ENCODE measurements at places on chromosomes 3 and 15.

DNA sequence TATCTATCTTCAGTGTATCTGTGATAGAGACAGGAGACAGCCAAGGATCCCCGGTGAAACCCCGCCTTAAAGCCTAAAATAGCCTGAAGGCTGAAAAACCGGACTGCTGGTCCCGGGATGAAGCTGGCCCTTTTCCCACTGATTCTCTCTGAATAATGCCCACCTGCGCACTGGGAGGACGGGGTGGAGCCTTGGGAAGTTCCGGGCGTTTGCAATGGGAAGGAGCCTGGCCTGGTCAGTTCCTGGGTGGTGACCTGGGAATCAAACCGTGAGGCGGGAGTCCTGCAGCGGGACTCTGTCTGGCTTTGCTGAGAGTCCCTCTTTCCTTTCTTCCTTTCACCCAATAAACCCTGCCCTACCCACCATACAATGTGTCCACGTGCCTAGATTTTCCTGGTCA is 157.9 kb downstream of the C3orf38 start:
- DNase-seq: no peak

DNA sequence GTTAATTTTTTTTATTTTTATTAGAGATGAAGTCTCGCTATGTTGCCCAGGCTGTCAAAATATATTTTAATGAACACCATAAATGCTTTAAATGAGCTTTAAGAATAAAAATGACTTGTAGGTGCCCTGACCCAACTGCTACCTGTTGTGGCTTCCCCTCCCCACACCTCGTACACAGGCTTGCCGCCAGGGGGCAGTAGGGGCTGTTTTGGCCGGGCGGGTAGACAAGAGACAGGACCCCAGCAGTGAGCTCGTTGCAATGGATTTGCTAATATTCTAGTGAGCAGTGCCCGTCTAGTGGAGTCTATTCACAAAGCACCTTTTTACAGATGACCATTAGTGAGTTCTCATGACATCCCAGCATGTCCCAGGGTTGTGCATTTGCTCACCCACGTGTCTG is 418.1 kb downstream of the OCA2 start:
- DNase-seq: no peak

GRCh38 chr3:148847351-148847750 is 17.7 kb upstream of the CPA3 start:
- no peak for DNase-seq

GRCh38 chr15:39493424-39494067 is 87.3 kb upstream of the THBS1 start:
- DNase-seq: no peak

DNA sequence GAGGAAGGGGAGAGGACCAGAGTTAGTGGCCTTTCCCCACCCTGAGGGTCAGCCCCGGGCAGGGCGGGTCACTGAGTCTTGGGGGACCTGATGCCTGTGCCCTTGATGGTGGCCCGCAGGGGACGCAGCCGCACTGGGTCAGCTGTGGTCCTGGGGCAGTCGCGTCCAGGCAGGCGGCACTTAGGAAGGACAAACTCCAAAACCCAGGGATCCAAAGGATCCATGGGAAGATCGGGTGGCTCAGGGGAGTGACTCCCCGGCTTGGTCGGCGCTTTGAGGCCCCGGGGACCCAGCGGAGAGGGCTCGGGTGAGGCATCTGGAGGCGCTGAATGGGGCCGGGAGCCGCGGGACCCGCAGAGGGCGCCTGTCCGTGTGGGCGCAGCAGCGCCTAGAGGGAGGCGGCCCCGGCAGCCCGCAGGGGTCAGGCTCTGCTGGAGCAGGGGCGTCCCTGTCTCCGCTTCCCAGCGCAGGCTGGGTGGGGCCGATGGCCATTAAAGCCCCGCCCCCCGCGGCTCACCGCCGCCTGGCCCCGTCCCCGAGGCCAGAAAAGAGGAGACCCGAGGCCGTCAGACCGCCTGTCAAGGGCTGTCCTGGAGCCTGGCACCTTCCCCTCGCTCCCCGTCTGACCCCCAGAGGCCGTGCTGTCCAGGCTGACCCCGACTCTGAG is 17.5 kb downstream of the CIDEC start:
- DNase-seq: peak; percentile 19

- DNase-seq: no peak
Observed at GRCh38 chr3:124260206-124260915, 268.4 kb upstream of the ROPN1 start.

DNA sequence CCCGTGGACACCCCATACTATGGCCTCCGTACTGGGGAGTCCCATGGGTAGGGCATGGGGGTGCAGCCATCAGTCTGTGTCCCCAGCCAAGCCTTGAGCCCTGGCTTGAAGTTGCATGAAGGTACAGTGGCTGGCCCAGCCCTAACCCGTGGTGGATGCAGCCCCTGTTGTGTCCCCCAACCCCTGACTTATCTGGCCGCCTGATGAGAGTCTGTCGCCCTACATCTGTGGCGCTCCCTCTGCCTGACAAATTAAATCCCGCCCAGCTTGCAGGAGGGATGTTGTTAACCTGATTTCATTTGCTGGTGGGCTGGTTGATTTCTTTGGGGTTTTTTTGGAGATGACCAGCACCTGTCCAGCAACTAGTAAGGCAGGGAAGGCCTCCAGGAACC is 186.1 kb downstream of the APBA2 start:
- DNase-seq: no peak

DNA sequence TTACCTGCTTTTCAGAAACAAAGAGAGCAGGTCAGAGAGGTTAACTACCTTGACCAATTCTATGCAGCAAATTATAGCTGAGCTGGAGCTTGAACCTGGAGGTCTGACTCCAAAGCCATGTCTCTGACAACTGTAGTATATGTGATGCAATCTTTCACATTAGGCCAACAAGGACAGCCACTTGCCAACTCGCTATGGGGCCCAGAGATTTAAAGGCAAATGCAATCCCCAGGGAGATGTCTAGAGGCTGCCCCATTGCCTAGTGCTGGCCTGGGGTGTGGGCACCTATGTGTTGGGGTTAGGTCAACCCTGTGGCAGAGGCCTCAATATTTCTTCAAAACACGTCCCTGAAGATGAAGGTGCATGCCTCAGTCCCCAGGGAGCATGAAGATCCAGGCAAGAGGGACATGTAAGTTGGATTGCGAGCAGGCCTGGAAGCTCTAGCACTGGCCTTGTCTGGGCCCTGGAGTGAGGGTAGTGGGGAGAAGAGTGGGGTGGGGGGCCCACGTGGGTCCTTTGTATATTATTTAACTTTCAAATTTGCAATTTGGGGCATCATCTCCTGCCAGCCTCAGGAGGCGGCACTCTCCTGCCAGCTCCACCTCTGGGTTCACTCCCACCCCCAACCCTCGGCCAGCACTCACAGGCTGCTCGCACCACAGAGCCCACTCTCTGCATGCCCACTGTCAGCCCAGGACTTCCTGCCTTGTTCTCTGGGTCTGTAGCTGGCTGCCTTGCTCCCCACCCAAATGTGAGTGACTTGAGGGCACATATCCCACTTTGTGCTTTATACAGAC is 64.3 kb downstream of the SLC12A8 start:
- DNase-seq: no peak

DNA sequence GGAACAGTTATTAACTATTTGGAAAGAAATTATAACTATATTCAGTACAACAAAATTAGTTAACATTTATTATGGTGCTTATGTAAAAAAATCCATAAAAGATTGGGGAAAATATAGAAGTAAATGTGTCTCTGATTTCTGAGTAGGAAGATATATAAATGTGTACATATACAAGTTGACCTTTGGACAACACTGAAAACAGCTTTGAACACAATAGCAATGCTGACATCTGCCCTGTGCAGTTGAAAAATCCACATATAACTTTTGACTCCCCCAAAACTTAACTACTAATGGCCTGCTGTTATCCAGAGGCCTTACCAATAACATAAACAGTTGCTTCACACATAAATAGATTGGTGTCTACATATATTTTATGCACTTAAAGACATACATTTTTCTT is 12.3 kb downstream of the TIMMDC1 start:
- DNase-seq: no peak

DNA sequence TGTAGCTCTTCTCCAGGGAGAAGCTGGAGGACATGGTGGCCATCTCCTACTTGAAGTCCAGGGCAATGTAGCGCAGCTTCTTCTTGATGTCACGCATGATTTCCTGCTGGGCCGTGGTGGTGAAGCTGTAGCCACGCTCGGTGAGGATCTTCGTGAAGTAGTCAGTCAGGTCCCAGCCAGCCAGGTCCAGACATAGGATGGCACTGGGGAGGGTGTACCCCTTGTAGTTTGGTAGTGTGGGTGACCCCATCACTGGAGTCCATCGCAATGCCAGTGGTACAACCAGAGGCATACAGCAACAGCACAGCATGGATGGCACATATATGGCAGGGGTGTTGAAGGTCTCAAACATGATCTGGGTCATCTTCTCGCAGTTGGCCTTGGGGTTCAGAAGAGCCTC is 7.0 kb upstream of the LPCAT4 start:
- DNase-seq: no peak

- no peak for DNase-seq
Observed at GRCh38 chr3:8607234-8608040, 37.2 kb downstream of the SSUH2 start.

DNA sequence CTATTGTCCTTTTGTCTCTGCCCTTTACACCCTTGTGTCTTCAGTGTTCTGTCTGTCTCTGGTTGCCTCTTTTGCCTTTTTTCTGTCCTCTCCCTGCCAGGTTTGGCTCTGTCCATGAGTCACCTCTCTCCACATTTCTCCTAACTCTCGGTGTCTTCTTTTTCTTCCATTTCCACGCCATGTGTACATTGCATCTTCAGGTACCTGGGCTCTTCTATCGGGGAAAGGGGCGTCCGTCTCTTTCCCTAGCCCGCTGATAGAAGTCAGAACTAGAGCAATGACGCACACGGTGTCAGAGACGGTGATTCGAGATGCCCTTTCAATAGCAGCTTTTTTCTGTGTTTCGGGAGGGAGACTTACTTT is 641 bp downstream of the OPA1 start:
- DNase-seq: no peak

DNA sequence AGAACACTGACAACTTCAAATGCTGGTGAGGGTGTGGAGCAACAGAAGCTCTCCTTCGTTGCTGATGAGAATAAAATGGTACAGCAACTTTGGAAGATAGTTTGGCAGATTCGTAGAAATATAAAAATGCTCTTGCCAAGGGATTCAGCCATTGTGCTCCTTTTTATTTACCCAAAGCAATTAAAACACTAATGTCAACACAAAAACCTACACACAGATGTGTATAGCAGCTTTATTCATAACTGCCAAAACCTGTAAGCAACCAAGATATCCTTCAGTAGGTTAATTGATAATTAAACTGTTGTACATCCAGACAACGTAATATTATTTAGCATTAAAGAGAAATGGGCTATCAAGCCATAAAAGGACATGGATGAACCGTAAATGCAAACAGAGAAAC is 37.8 kb upstream of the LSAMP start:
- DNase-seq: no peak

GRCh38 chr15:27175472-27176153 is 204.6 kb downstream of the GABRG3 start:
- no peak for DNase-seq

DNA sequence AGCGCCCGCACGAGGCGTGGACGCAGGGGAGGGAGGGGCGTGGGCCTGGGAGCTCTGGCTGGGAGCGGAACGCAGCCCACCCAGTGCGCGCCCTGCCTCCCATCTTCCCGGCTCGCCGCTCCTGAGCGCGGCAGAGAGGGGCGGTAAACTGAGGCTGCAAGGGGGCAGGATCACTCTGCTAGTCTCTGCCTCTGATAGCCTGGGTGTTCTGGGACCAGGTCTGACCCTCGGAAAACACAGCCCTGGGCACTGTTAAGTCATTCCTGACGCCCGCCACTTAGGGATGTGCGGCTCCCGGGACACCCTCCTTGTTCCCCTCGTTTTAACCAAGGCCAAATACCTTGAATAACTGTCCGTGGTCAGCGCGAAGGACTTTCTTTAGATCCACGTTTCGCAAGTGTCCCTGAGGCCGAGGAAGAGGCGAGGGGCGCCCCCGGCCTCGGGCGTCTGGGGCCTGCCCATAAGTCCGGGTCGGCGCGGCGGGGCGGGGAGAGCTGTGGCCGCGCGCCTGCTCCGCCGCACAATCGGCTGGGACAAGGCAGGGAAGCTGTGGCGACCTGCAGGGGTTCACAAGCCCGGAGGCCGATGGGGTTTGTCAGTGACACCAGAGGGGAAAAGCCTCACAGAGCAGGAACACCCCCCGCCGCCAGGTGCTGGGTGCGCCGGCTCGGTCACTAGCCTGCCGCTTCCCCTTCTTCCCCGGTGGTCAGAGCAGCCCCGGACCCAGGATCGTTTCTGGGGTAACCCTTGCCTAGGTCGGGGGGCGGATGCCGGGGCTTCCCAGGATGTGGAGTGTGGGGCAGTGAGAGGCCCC is 1.5 kb downstream of the ITPKA start:
- DNase-seq: peak; percentile 26

DNA sequence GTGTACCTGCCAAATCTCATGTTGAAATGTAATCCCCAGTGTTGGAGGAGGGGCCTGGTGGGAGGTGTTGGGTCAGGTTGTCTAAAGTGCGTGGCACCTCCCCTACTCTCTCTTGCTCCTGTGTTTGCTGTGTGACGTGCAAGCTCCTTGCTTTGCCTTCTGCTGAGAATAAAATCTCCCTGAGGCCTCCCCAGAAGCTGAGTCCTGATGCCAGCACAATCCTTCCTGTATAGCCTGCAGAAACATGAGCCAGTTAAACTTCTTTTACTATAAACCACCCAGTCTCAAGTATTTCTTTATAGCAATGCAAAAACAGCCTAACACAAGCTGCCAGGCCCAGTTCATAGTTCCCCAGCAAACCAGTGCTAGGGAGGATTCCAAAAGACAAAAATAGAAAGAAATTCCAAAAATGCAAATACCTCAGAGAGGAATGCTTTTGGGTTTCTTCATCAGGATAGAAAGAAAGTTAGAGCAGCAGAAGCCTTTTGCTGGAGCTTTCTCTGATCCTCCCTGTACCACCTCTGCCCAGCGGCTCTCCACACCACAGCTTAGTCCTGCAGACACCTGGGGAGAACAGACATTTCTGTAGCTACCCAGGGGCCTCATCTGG is 25.9 kb upstream of the CDV3 start:
- no peak for DNase-seq

GRCh38 chr3:96478496-96478895 is 335.9 kb upstream of the EPHA6 start:
- no peak for DNase-seq

- no peak for DNase-seq
Observed at GRCh38 chr3:88009066-88009465, 49.7 kb downstream of the CGGBP1 start.

GRCh38 chr3:161823910-161824309 is 327.3 kb downstream of the OTOL1 start:
- DNase-seq: no peak

DNA sequence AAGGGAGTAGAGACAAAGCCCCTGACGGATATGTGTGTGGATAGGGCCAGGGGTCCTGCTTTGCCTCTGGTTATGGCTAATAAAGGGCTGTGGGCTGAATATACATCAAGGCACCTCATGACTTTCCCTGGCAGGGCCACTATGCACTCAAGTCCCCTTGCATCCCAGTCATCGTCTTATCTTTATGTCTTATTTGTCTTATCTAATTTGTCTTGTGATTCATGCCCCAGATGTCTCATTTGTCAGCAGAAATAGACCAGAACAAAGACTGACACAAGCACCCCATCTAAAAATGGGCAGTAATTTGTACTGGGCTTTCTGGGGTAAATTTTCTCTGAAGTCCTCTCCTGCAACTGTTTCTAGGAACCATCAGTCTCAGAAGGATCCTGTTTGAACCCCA is 68.6 kb downstream of the ITGA11 start:
- DNase-seq: no peak

- DNase-seq: no peak
Observed at GRCh38 chr3:54575618-54575960, 352.3 kb downstream of the LRTM1 start.

- DNase-seq: no peak
Observed at GRCh38 chr3:14455571-14456317, 53.3 kb downstream of the SLC6A6 start.
